Activated CD8-positive, alpha-beta T cell treated with anti-CD3 and anti-CD28 coated beads, Interleukin-2, amount 10 ng/mL, durations not matched to agents 7 days and 5 days (primary cell): ENCODE measurements at places on chromosomes 1 and 21. TPM values are rescaled to one million over a fixed set of nuclear protein-coding genes. Genes with fewer than 3 reads are reported as not detected.

Gene PPFIA4
- total RNA-seq: 32.0 TPM

Gene ADAM30
- not detected for total RNA-seq

DNA sequence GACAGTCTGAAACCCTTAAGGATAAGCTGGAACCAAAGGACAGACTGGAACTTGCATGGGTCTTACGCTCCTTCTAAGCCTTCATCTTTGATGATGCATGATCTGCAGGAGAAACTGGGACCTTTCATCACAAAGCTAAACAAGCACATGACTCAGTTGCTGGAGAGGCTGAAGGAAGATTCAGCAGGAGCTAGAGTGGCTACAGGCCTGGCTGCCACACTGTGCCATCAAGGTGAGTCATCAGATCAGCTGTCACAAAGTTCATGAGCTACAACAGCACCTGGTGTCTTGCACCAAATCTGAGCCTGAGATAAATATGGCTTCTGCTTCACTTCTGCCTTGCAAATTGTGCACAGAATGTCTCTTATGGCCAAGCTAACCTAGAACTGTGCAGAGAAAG is 95.5 kb upstream of the MARK1 start:
- no peak overlapping the region for H3K27ac ChIP-seq
- DNase-seq: no peak
- no peaks in the 10 kb centered on the region for H3K27me3 ChIP-seq

DNA sequence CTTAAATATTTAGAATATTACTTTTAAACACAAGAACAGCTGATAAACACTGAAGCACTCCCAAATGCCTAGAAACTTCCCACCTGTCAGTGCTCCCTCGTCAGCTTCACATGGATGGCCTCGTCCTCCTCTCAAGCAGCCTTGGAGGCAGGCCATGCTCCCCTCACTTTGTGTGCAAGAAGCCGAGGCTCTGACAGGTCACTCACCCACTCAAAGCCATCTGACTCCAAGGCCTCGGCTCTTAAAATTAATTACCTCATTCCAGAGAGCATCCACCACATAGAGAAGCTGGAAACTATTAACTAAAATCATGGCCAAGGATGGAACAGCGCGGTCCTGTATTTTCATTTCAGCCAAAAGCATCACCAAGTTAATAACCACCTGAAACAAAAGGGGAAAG is 17.8 kb downstream of the LBR start:
- no peaks in the 10 kb centered on the region for H3K4me1 ChIP-seq
- no peaks in the 10 kb centered on the region for H3K27me3 ChIP-seq
- H3K27ac ChIP-seq: no peak overlapping the region
- peaks cover 83% of the 10 kb centered on the region for H3K36me3 ChIP-seq

GRCh38 chr1:30756545-30757351 is 826 bp downstream of the LAPTM5 start:
- peaks cover 49% of the 10 kb centered on the region for H3K36me3 ChIP-seq
- peak overlapping the region; percentile 96 for H3K27ac ChIP-seq
- peak overlapping the region; percentile 96 for H3K4me3 ChIP-seq

DNA sequence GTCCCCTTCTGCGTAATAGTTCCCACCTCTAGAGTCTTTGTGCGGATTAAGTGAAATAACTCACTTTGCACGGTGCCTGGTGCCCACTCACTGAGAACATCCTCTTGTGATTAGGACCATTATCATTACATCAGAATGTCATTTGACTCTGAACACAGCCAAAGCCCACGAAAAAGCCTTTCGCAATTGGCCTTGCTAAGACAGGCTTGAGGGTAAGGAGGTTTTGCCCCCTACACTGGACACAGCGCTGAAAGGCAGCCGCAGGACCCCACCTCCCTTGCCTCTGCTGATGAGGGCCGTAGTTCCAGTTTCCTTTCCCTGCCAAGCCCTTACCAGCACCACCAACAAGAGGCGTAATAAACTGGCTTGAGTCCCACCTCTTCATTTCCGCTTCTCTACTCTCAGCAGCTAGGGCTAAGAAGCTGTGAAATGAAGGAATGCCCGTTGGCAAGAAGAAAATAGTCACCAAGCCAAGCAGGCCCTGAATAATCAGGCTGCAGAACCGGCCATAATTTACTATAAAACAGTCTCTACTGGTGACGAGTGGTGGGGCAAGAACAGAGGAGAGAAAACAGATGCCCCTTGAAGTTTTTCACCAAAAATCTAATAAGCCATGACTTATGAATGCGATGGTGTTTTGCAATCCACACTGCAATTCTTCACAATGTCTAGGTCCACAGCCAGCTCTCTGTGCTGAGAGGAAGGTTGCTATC is 53.1 kb downstream of the SH3GLB1 start:
- no peak overlapping the region for H3K27ac ChIP-seq
- H3K27me3 ChIP-seq: peaks cover 8% of the 10 kb centered on the region
- DNase-seq: no peak
- H3K4me1 ChIP-seq: no peaks in the 10 kb centered on the region

GRCh38 chr1:99858286-99858685 is 8.1 kb downstream of the AGL start:
- H3K4me1 ChIP-seq: no peaks in the 10 kb centered on the region
- H3K4me3 ChIP-seq: no peak overlapping the region
- no peak for DNase-seq
- no peak overlapping the region for H3K27ac ChIP-seq
- H3K27me3 ChIP-seq: no peaks in the 10 kb centered on the region
- peaks cover 23% of the 10 kb centered on the region for H3K36me3 ChIP-seq

- no peaks in the 10 kb centered on the region for H3K27me3 ChIP-seq
- H3K36me3 ChIP-seq: no peaks in the 10 kb centered on the region
- DNase-seq: no peak
- H3K27ac ChIP-seq: no peak overlapping the region
Observed at GRCh38 chr1:106753066-106753465, 303.4 kb upstream of the PRMT6 start.

DNA sequence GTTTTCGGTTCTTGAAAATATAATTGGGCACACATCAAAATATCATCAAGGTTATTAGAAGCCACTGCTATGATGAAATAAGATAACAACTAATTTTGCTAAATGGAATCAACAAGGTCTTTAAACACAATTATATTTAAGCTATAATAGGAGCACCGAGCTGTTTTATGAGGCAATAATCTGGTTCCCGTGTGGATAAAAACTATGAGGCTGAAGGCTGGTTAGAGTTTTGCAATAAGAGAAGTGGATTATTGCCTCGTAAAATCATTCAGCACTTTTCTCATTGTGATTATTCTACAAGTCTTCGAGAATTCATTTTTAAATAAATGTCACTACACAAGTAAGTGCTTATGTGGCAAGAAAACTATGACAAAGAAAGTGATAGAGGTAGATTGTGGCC is 975.7 kb upstream of the ADGRL2 start:
- H3K27ac ChIP-seq: no peak overlapping the region
- no peak for DNase-seq
- no peaks in the 10 kb centered on the region for H3K4me1 ChIP-seq
- H3K36me3 ChIP-seq: no peaks in the 10 kb centered on the region
- H3K27me3 ChIP-seq: no peaks in the 10 kb centered on the region
- H3K4me3 ChIP-seq: no peak overlapping the region

Gene OR2T2
- total RNA-seq: not detected

DNA sequence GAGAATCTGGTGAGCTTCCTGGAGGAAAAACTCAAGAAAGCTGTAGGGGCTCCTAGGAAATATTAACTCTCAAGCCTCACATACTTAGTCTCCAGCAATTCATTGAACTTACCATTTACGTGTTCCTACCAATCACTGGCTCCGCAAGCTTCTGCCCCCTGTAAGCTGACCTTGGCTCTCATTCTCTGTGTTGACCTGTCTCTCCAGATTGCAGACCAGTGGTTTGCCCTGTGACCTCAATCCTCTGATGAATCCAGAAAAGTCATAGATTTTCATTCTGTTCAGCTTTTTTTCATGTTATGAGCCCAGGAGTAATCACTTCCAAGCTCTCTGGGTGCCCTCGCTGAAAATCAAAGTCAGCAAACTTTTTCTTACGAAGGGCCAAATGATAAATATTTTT is 241.9 kb downstream of the DSCAM start:
- H3K36me3 ChIP-seq: no peaks in the 10 kb centered on the region
- DNase-seq: no peak
- H3K27ac ChIP-seq: no peak overlapping the region
- no peaks in the 10 kb centered on the region for H3K27me3 ChIP-seq
- no peak overlapping the region for H3K4me3 ChIP-seq
- no peaks in the 10 kb centered on the region for H3K4me1 ChIP-seq

- no peaks in the 10 kb centered on the region for H3K4me1 ChIP-seq
- H3K36me3 ChIP-seq: no peaks in the 10 kb centered on the region
- H3K4me3 ChIP-seq: no peak overlapping the region
- peaks cover 3% of the 10 kb centered on the region for H3K27me3 ChIP-seq
Observed at GRCh38 chr21:33663241-33663640, 20.9 kb downstream of the ITSN1 start.

DNA sequence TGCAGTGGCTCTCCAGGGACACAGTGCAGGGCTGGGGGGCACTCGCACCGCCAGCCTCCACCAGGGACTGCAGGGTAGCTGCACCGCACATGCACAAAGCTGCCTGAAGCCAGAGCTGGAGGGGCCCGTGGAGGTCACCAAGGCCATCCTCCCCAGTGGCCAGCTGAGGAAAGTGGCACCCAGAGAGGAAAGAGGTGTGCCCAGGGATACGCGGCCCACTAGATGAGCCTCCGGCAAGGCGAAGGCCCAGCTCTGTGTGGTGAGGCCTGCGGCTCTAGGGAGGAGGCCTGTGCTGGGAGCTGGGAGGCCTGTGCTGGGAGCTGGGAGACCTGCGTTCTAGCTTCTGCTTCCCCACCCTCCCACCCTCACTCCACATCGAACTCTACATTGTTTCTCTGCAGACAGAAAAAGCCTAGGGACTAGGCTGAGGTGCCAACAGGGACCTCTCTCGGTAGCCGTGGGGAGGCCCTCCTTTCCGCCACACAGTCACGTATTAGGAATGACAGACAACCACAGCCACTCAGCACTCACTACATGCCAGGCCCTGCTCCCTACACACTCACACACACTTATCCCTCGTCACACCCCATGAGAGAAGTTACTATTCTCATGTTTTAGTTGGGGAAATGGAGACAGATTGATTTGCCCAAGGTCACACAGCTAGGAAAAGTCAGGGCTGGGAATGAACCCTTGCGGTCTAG is 921 bp upstream of the ASCL5 start:
- no peaks in the 10 kb centered on the region for H3K4me1 ChIP-seq
- H3K27me3 ChIP-seq: peaks cover 9% of the 10 kb centered on the region
- H3K27ac ChIP-seq: no peak overlapping the region
- no peak overlapping the region for H3K4me3 ChIP-seq
- H3K36me3 ChIP-seq: no peaks in the 10 kb centered on the region

DNA sequence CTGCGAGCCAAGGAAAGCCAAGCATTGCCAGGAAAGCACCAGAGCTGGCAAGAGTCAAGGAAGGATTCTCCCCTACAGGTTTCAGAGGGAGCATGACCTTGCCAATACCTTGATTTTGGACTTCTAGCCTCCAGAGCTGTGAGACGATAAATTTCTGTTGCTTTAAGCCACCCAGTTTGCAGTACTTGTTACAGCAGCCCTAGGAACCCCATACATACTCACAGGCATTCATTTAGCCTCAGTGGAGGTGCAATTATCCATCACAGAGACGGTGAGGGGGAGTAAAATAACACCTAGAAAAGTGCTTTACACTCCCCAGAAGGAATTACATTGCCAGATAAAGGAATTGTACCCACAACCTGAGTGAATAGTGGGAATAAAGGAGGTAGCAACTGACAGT is 167.4 kb upstream of the NFIA start:
- no peak overlapping the region for H3K27ac ChIP-seq
- H3K4me3 ChIP-seq: no peak overlapping the region
- no peak for DNase-seq
- H3K4me1 ChIP-seq: no peaks in the 10 kb centered on the region
- H3K36me3 ChIP-seq: no peaks in the 10 kb centered on the region

GRCh38 chr21:28885853-28886177 is 106.9 kb downstream of the LTN1 start:
- peaks cover 16% of the 10 kb centered on the region for H3K27me3 ChIP-seq
- H3K4me3 ChIP-seq: peak overlapping the region; percentile 94
- DNase-seq: no peak
- peaks cover 19% of the 10 kb centered on the region for H3K4me1 ChIP-seq

DNA sequence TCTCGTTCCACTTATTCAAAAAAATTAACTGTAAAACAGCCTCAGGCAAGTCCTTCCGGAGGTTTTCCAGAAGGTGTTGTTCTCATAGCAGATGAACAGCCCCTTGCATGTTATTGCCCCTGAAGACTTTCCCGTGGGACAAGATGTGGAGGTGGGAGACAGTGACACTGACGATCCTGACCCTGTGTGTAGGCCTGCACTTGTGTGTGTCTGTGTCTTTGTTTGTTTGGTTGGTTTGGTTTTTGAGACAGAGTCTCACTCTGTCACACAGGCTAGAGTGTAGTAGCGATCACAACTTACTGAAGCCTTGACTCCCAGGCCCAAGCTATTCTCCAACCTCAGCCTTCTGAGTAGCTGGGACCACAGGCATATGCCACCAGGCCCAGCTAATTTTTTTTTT is 12.6 kb downstream of the ETV3L start:
- peaks cover 6% of the 10 kb centered on the region for H3K27me3 ChIP-seq
- no peak overlapping the region for H3K4me3 ChIP-seq
- H3K27ac ChIP-seq: no peak overlapping the region
- H3K36me3 ChIP-seq: no peaks in the 10 kb centered on the region

Gene AIRE
- not detected for total RNA-seq

Gene CHI3L2
- 27.0 TPM for total RNA-seq

- H3K27me3 ChIP-seq: no peaks in the 10 kb centered on the region
- H3K4me3 ChIP-seq: no peak overlapping the region
- no peak for DNase-seq
- H3K27ac ChIP-seq: no peak overlapping the region
- no peaks in the 10 kb centered on the region for H3K36me3 ChIP-seq
- no peaks in the 10 kb centered on the region for H3K4me1 ChIP-seq
Observed at GRCh38 chr1:4150262-4150661, 250.2 kb upstream of the C1orf174 start.

DNA sequence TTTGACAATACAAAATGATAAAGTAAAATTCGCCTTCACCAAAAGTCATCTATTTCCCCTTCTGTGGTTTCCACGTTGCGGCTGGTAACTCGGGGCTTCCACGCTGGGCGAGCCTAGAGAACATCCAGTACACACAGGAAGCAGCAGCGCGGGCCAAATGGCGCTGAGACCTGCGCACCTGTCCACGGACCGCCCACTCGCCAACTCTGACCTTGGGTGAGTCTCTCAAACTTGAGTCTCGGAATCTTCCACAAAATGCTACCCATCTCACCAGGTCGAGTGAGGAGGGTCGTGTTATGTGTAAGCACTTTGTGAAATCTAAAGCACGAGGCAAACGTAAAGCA is 820 bp upstream of the TTF2 start:
- no peak overlapping the region for H3K4me3 ChIP-seq
- peaks cover 53% of the 10 kb centered on the region for H3K4me1 ChIP-seq
- no peaks in the 10 kb centered on the region for H3K27me3 ChIP-seq
- H3K36me3 ChIP-seq: peaks cover 41% of the 10 kb centered on the region
